AG09309 (cell line): ENCODE measurements at places on chromosomes 2 and 18.

GRCh38 chr2:58633613-58634365 lies 392.7 kb upstream of the FANCL start:
- no peak for DNase-seq

DNA sequence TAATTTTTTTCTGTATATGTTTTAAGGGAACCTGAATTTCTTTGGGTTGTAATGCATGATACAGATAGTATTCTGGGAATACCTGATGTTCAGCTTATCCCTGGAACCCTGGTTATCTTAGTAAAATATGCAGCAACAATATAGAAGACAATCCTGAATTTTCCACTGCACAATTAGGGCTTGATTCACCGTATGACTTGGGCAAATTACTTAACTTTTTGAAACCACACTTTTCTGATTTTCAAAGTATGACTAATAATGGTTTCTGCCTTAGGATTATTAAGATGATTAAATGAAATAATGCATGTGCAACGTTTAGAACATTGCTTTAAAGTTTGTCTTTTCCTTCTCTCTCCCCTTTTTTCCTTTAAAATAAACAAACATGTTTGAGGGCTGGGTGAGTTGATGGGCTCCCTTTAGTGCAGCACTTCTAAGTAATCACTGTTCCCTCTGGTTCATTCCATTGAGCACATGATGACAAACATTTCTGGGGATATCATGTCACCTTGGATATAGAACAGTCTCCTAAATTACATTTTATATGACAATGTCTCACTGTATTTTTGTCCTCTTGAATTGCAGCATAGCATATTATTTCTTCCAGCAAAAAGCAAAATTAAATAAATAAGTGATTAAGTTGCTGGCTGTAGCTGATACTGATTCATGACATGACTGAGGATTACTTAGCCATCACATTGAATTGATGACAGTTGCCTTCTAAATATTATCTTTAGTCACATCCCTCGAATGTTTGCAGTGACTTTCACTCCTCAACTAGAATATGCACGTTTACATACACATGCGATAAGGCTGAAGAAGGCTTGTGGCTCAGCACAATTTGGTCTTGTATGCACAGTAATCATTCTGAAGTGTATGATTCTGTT lies 254.5 kb downstream of the NEDD4L start:
- DNase-seq, result no peak

DNA sequence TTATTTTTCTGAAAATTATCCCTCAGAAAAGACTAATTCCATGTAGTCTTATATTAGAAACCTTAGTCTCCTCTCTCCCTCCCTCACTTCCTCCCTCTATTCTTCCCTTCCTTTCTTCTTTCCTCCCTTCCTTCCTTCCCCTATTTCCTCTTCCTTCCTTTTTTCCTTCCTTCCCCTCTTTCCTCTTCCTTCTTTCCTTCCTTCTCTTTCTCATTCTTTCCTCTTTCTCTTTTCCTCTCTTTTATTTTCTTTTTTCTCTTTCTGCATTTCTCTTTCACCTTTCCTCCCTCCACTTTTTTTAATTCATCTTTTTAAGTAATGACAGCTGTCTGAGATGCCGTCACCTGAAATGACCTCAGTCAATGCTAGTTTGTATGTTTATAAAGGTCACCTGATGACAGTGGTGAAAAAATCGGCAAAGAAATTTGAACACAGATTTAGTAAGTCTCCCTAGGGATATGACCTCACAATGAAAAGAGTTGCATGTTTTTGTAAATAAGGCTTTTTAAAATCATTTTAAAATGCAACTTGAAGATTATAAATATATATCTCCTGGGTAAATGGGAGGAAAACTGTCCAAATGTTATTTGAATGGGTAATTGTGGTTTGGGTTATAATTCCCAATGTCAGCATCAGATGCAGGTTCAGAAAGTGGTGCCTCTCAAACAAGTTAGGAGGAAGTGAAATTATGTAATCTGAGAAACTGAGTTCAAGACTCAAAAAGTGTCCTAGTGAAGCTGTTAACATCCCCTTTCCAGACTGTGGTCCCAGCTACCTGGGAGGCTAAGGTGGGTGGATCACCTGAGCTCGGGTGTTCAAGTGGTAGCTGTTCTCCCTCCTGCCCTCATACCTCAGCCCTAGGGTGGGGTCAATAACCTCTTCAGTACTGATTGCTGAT lies 90.3 kb upstream of the ST3GAL5 start:
- no peak for DNase-seq

DNA sequence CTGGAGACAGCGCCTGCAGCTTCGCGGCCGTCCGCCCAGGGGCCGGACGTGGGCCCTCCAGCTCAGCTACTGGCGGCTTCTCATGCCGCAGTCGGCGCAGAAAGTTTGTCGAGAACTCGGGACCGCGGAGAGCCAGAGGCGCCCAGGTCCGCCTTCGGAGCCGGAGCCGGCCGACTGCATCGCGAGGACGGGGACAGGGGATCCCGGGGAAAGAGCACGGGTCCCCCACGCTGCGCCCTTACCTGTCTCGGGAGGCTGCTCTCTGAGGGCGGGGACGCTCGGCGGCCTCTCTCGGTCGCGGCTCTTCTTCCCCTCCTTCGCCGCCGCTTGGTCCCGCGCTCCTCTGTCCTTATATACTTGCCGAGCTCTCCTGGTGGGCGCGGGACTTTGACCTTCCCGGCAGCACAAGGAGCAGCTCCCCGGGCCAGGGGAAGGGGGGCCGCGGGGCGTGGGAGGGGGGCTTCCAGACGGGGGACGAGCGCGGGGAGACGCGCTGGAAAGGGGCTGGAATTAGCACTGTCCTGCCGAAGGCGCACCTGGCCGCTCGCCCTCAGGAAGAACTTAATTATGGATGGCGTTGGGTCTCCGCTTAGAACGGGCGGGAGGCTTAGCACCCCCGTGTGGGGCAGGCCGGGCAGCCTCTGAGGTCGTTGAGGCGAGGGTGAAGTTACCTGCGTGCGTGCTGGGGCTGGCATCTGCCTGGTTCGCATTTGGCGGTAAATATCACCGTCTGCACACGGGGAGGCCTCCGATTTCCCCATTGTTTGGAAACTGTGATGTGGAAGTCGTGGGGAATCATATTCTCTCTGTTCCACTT lies at the start of gene POMC:
Gene POMC (minus strand): TSS at position 325 of the 817 bp plus-strand sequence. CDS start 3,808 bp downstream, outside the sequence.
- DNase-seq, result no peak

DNA sequence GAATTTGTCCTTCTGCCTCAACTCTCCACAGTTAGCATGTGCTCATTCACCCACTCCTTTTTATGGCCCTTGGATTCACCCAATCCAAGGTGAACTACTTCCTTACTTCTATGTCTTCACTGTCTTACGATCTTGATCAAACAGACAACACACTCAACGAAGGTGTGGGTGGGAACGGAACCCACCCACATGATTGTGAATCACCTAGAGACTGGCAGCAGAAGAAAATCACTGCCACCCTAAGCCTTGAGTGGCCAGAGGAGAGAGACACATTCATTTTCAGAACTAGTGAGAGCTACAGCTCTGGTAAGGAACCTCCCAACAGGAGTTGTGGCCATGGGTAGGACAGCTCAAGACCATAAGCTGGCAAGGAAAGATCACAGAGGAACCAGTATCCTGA lies 194.3 kb downstream of the PLCL1 start:
- DNase-seq, result no peak

DNA sequence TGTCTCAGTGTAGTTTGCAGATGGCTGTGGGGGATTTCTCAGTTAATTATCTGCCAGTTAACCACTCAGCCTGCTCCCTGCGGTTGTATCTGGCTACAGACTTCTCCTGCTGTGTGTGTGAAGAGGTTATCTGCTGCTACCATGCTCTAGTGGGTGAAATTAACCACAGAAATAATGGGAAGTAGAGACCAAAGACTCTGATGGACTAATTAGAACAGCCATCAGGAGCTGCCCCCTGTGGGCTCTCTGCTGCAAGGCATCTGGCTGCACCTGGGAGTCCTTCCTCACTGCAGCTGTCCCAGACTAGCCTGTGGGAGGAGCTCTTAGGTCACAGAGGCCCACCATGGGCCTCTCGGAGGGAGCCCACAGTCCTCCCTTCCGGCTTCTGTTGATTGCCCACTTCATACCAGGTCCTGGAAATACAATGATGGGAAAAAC lies 66.6 kb downstream of the CTIF start:
- no peak for DNase-seq

GRCh38 chr2:149132339-149132738 lies 93.8 kb downstream of the LYPD6B start:
- no peak for DNase-seq

DNA sequence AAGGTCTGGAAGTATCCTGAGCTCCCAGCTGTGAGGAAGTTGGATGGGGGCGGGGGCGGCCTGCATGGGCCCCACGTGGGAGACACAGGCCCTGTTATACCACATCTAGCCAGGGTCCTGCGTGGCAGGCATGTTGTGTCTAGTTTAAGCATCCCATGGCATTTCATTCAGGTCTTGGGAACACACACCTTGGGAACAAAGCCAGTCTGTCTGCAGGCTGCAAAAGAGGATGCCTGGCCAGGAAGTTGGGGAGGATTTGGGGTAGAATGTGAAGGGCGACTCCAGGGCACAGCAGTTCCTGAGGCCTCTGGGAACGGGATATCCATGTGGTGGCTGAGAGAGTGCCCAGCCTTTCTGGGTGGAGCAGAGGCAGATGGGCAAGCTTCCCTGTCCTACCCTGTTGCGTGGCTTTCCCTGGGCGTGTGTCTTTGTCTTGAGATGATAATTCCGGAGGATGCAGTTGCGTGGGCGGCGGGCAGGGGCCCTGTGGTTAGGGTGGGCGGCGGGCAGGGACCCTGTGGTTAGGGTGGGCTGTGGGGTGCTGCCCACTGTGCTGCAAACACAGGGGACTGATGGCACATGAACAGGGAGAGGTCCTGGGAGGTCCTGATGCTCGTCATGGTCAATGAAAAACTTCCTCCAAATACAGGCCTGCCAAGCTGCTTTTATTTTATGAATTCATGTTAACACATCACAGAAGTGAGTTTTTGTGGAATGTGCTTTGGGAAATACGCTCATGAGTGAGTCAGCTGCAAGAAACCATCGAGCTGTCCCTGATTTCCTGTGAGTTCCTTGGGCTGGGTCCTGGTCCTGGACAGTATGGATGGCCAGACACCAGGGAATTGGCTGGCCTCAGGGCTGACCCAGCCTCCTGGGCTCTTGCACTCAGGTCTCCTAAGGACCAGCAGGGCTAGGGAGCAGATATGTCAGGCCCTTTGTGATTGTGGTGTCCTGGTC lies 90.0 kb upstream of the HS6ST1 start:
- DNase-seq, result peak; percentile 66

DNA sequence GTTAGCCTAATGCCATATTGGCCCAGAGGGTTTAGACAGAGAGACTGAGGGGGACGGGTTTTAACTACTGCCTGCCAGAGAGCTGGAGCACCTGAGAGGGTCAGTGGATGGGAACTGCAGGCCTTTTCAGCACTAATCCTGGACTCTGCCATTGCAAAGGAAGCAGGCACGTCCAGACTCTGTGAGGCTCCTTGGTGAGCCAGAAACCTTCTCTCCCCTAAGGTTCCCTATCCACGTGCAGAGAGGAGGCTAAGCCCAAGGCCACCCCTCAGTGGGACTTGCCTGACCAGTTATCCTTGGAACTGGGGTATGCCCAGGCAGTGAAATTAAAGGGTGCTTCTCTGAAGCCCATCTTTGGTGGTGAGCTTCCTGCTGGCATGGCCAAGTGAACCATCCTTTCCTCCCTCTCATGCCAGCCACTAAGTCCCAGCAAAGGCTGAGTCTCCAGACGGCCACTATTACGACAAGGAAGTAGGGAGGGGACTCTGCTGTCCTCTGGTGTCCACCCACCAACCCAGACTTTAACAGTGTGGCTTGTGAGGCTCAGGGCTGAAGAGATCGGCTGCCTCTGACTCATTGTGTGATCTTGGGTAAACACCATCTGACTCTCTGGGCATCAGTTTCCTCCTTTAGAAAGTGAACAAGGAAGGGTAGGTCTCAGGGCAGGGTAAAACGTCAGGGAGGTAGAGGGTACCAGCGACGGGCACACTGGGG lies 3.9 kb upstream of the MLPH start:
- DNase-seq, result peak; percentile 21

DNA sequence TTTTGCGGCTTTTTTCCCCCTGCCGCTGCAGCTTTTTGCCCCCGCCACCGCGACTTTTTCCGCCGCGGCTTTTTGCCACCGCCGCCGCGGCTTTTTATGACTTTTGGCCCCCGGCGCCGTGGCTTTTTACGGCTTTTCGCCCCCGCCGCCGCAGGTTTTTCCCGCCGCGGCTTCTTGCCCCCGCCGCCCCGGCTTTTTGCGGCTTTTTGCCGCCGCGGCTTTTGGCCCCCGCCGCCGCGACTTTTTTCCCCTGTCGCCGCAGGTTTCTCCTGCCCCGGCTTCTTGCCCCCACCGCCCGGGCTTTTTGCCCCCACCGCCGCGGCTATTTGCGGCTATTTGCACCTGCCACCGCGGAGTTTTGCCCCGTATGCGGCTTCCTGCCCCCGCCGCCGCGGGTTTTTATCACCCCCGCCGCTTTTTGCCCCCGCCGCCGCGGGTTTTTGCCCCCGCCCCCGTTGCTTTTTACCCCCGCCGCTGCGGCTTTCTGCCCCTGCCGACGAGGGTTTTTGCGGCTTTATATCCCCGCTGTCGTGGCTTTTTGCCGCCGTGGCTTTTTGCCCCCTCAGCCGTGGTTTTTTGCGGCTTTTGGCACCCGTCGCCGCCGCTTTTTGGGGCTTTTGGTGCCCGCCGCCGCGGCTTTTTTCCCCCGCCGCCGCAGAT lies 2750.9 kb downstream of the RPIA start:
- DNase-seq, result no peak

GRCh38 chr2:136305517-136306192 lies 187.7 kb upstream of the CXCR4 start:
- no peak for DNase-seq

DNA sequence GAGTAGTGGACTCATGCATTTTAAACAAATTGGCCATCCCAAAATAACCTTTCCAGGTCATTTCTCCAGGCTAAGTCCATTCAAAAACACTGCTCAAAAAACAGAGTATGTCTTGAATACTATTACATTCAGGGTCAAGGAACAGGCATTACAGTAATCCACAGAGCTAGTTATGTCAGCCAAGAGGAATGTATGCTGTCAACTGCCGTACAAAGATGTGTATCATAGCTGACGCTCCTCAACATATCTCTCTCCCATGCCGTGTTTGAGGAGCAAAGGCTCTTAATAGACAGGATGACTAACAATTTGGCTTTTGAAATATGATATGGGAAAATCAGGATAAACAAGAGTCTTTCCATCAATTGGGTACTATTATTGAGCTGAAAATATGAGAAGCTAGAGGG lies 68.8 kb upstream of the KCTD1 start:
- peak; percentile 68 for DNase-seq

GRCh38 chr18:22559414-22560274 lies 141.9 kb upstream of the CTAGE1 start:
- DNase-seq, result no peak

- peak; percentile 37 for DNase-seq
Measured at GRCh38 chr2:172698041-172698863, 37.4 kb upstream of the RAPGEF4 start.

DNA sequence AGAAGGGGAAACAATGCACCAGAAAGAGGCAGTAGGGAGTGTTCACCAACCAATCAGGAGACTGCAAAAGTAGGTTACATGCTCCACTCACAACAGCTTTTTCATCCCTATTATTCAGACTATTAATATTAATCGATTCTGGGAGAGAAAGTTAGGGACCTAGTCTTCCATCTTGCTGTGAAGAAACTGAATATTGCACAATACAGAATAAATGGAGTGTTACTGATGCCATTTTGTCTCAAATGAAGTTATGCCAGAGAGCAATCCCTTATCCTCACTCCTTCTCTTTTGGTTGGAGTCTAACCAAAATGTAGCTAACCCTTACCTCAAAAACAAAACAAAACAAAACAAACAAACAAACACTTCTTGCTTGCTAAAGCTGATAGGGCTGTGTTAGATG lies 1120.9 kb upstream of the GYPC start:
- DNase-seq, result no peak

GRCh38 chr2:231199219-231199618 lies 788 bp downstream of the ARMC9 start:
- peak; percentile 46 for DNase-seq
